ENCODE measurements at places on chromosomes 2 and 18.
A peak's percentile ranks its signal among the peaks of the same experiment; 100 is the strongest.

DNA sequence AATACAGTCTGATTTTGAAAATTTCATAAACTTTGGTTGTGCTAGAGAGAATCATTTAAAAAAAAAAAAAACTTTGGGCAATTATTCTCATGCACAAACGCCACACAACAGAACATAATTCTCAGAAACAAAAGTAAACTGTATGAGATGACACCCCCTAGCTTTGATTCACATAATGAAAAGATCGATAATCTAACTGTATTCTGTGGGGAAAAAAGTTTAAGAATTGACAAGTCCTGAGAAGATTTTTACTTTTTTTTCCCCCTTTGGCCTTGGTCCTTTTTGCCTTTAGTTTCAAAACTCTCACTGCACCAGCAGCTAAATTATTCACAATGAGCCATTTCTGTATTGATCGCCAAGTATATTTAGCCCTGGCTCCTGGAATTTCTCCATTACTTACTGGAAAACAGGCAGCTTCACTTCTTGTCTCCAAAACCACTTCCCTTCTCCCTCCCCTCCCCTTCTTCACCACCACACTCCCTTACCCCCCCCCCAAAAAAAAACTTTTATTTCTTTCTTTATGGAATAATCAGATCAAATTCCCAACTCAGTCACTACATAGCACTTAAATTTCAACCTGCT, 2.0 kb downstream of the IKZF2 start:
- DNase-seq = no peak

GRCh38 chr2:26942543-26943295, 27.7 kb upstream of the MAPRE3 start:
- DNase-seq = peak; percentile 90

DNA sequence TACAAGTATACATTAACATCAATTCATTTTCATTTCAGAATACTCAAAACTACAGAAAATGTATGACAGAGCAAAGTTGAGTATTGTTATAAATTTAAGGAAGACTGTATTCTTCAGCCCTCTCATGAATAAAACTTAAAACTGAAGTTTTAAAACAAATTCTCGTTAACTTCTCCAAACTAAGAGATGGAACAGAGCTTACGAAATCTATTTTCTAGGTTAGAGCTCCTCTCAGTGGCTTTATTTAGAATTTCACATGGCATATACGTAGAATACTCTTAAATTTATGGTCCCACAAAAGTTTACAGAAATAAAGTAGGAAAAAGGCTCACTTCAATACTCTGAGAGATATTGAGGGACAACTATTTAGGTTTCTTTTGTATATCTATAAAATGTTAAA, 612.1 kb downstream of the KCNJ3 start:
- DNase-seq = peak; percentile 0

DNA sequence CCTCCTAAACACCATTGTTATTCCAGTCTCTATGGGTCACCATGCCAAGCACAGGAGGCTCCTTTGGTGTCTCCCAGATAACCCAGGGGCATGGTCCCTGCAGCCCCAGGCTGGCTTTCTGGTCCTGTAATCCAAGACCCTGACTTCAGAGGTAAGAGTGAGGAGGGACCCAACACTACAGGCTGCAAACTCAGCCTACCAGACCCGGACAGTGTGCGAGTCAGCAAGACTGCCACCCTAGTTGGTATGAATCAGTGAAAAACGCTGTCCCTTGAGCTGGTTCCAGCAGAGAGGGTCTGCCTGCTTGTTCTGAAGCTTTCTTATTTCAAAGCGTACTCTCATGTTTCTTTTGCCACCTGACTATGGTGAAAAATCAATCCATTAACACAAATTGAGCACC, 47.6 kb upstream of the ZFP36L2 start:
- no peak for DNase-seq

- DNase-seq = no peak
Observed at GRCh38 chr2:198004921-198005829, 200.8 kb downstream of the PLCL1 start.
